ENCODE measurements at places on chromosomes 2 and 18. TPM values are rescaled to one million over a fixed set of nuclear protein-coding genes. Genes with fewer than 3 reads are reported as not detected.
A peak's percentile ranks its signal among the peaks of the same experiment; 100 is the strongest.

- H3K27me3 ChIP-seq: no peaks in the 10 kb centered on the region
- H3K36me3 ChIP-seq: peaks cover 36% of the 10 kb centered on the region
- H3K4me3 ChIP-seq: no peak overlapping the region
- peaks cover 16% of the 10 kb centered on the region for H3K4me1 ChIP-seq
- no peak for DNase-seq
- no peak overlapping the region for H3K27ac ChIP-seq
Measured at GRCh38 chr2:112096098-112096497, 41.0 kb downstream of the TMEM87B start.

AGAP1 gene
- 37.3 TPM for total RNA-seq

PCARE gene
- total RNA-seq: not detected

DUSP2 gene
- total RNA-seq: 0.95 TPM

- H3K27me3 ChIP-seq: no peaks in the 10 kb centered on the region
- H3K4me3 ChIP-seq: no peak overlapping the region
- H3K4me1 ChIP-seq: no peaks in the 10 kb centered on the region
- peak; percentile 25 for DNase-seq
- H3K36me3 ChIP-seq: no peaks in the 10 kb centered on the region
Measured at GRCh38 chr18:36636237-36636817, 192.5 kb downstream of the TPGS2 start.

GRCh38 chr2:100699131-100699530, 120.8 kb upstream of the NPAS2 start:
- no peak overlapping the region for H3K4me3 ChIP-seq
- no peaks in the 10 kb centered on the region for H3K36me3 ChIP-seq
- H3K4me1 ChIP-seq: no peaks in the 10 kb centered on the region
- DNase-seq: no peak
- no peaks in the 10 kb centered on the region for H3K27me3 ChIP-seq

ROCK2 gene
- 39.4 TPM for total RNA-seq

ZNF804A gene
- total RNA-seq: 0.32 TPM

ASTL gene
- total RNA-seq: not detected

- H3K4me3 ChIP-seq: no peak overlapping the region
- H3K4me1 ChIP-seq: peaks cover 24% of the 10 kb centered on the region
- DNase-seq: peak; percentile 45
- H3K27ac ChIP-seq: peak overlapping the region; percentile 99
- H3K27me3 ChIP-seq: no peaks in the 10 kb centered on the region
- H3K36me3 ChIP-seq: no peaks in the 10 kb centered on the region
Measured at GRCh38 chr2:201795607-201796477, 10.5 kb upstream of the CDK15 start.

DNA sequence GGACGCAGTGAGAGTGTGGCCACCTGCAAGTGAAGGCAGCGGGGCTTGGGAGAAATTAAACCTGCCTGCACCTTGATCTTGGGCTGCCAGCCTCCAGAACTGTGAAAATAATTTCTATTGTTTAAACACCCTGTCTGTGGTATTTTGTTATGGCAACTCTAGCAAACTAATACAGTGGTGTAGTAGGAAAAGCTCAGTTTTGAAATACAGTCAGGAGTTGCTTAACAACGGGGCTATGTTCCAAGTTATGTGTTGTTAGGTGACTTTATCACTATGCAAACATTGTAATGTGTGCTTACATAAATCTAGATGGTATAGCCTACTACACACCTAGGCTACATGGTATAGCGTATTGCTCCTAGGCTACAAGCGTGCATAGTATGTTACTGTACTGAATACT, 93.4 kb upstream of the FN1 start:
- peak; percentile 84 for DNase-seq
- H3K4me3 ChIP-seq: no peak overlapping the region
- no peaks in the 10 kb centered on the region for H3K27me3 ChIP-seq
- peak overlapping the region; percentile 99 for H3K27ac ChIP-seq

GRCh38 chr2:99488539-99489062, 1.2 kb downstream of the REV1 start:
- peaks cover 13% of the 10 kb centered on the region for H3K4me1 ChIP-seq
- H3K36me3 ChIP-seq: no peaks in the 10 kb centered on the region
- H3K4me3 ChIP-seq: peak overlapping the region; percentile 84
- peak; percentile 34 for DNase-seq

DNA sequence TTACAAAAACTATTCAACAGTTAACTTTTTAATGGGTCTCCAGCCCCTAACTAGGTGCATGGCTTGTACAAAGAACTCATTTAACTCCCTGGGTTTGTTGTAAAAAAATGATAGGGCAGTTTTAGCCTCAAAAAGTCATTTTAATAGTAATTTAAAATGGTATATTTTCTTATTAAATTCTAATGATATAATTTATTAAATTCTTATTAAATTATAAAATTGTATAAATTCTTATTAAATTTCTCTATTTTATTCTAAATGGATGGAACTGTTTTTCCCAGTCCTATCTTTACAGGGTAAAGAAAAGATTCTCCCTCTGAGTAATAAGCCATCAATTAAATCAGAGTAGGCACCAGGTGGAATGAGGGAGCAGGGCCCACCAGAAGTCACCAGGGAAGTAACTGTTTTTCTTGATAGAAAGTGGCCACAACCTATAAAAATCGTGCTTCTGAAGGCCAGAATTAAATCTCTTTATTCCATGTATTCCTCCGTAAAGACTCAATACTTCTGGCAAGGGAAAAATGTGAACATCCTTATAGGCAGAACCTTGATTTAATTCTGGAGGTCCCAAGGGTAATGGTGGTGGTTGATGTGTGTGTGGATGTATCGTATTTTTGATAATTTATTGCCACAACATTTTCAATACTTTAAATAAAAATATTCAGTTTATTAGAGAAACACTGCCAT, 814 bp downstream of the FKBP7 start:
- H3K4me3 ChIP-seq: peak overlapping the region; percentile 98
- peak overlapping the region; percentile 93 for H3K27ac ChIP-seq
- H3K27me3 ChIP-seq: no peaks in the 10 kb centered on the region
- no peak for DNase-seq
- peaks cover 15% of the 10 kb centered on the region for H3K4me1 ChIP-seq

- H3K4me1 ChIP-seq: peaks cover 6% of the 10 kb centered on the region
- H3K4me3 ChIP-seq: no peak overlapping the region
- no peaks in the 10 kb centered on the region for H3K36me3 ChIP-seq
- peak; percentile 88 for DNase-seq
Measured at GRCh38 chr18:1047406-1047805, 142.7 kb downstream of the ADCYAP1 start.

C2orf80 gene
- not detected for total RNA-seq

DNA sequence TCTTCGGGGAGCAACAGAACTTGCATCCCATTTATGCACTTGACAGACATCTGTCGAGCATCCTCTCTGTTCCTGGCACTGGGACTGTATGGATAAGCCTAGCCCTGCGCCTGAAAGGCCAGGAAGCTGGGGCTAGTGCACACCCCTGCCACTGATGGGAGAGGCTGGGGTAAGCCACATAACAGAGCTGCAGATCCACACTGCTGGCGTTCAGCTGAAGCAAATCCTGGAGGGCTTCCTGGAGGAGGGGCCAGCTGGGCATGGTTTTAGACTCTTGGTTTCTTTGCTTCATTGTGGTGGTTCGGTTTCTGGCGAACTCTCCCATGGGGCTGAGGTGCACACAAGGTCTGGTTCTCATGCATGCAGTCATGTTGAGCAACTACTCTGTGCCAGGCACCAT, 45.5 kb upstream of the FOSL2 start:
- no peak overlapping the region for H3K4me3 ChIP-seq
- H3K27me3 ChIP-seq: no peaks in the 10 kb centered on the region
- no peaks in the 10 kb centered on the region for H3K36me3 ChIP-seq
- H3K4me1 ChIP-seq: peaks cover 12% of the 10 kb centered on the region
- DNase-seq: no peak

ZC3H8 gene
- total RNA-seq: 7.5 TPM

DNA sequence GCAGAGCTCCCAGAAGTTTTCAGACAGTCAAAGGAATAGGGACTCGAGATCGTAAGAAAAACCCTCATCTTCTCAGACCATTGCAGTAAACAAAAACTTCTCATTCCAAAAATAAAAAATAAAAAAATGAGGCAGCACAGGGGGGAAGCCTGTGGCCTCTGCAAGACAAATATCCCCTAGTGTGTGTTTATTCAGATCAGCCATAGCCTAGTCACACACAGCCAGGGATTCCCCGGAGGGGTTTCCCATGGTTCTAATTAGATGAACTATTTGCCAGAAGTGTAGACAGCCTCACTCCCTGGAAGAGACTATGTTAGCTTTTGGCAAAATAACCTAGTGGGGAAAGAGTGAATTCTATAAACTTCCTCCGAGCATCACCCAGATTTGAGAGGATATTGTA, 122.9 kb upstream of the KLF7 start:
- DNase-seq: no peak
- no peaks in the 10 kb centered on the region for H3K4me1 ChIP-seq
- no peaks in the 10 kb centered on the region for H3K27me3 ChIP-seq

- H3K27me3 ChIP-seq: no peaks in the 10 kb centered on the region
- H3K4me3 ChIP-seq: no peak overlapping the region
- no peak overlapping the region for H3K27ac ChIP-seq
- H3K4me1 ChIP-seq: no peaks in the 10 kb centered on the region
Measured at GRCh38 chr2:47796090-47796697, 13.2 kb downstream of the MSH6 start.

DNA sequence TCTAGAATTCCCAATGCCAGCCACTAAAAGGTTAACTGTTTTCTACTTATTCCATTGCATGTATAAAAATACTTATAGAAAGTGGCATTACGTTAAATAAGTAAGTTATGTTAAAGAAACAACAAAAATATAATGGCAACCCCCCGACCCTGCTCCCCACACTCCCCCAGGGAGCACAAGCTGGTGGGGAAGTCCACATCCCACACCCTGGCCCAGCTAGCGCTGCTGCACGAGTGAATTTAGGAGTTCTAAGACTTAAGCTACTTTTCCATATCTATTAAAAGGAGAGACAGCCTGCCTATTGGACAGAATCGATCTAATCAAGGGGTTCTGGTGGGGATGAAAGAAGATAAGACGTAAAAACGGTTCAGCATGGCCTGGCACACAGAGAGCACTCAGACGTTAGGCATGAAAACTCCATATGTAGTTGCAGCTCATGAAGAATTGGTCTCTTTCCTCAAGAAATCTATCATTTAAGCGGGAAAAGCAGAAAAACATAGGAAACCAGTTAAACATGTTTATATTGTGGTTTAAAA, 16.6 kb downstream of the HJURP start:
- no peak overlapping the region for H3K27ac ChIP-seq
- DNase-seq: no peak
- H3K36me3 ChIP-seq: peaks cover 38% of the 10 kb centered on the region

- DNase-seq: no peak
- peak overlapping the region; percentile 96 for H3K27ac ChIP-seq
- no peaks in the 10 kb centered on the region for H3K36me3 ChIP-seq
- peaks cover 3% of the 10 kb centered on the region for H3K4me1 ChIP-seq
Measured at GRCh38 chr2:152175012-152175367, 573 bp downstream of the STAM2 start.

SLC4A5 gene
- total RNA-seq: 0.41 TPM

- H3K36me3 ChIP-seq: no peaks in the 10 kb centered on the region
- H3K4me3 ChIP-seq: no peak overlapping the region
- no peak for DNase-seq
- H3K4me1 ChIP-seq: no peaks in the 10 kb centered on the region
Measured at GRCh38 chr2:241945311-241945710, 75.8 kb downstream of the RTP5 start.

DNA sequence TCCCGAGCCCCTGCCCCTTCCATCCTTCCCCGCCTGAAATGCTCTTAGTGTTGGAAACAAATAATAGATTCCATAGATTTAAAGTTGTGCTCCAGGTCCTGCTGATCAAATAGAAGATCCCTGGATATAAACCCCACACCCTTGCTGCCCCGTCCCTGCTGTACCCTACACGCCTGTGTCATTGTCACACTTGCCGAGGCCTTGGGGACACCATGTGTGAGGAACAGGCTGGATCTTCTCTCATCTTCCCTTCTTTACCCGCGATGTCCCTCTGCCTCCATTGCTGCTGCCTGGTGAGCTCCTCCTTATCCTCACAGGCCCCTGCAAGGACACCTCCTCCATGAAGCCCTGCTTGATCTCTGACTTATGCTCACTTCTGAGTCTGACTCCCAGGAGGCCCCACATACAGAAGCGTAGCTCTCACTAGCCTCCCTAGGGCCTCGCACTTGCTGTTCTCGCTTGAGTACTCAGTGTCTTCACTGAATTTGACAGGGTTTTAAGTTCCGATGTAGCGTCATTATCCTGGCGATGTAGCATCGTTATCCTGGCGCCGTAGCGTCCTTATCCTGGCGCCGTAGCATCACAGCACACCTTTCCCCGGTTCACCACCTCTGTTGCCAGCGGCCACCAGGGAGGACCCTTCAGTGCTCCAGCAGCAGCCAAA, 221.9 kb downstream of the NDUFA10 start:
- H3K27me3 ChIP-seq: no peaks in the 10 kb centered on the region
- no peak overlapping the region for H3K27ac ChIP-seq
- no peak for DNase-seq
- no peaks in the 10 kb centered on the region for H3K36me3 ChIP-seq

DHRS9 gene
- total RNA-seq: not detected

DNA sequence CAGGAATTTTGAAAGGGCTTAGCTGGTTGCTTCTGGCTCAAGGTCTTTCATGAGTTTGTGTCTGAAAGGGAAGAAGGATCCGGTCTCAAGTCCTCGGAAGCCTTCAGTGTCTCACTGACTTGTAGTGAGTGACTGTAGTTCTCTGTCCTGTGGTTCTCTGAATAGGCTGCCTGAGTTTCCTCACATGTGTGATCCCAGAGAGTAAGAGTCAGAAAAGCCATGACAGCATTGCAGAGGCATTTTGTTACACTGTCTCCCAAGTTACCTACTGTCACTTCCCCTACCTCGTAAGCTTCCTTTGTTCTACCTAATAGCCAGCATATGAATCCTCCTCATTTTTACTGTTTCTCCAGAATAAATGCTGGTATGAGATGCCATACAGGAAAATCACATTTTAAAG, 709.1 kb upstream of the CHAC2 start:
- peak; percentile 38 for DNase-seq
- H3K36me3 ChIP-seq: no peaks in the 10 kb centered on the region
- no peak overlapping the region for H3K27ac ChIP-seq
- no peak overlapping the region for H3K4me3 ChIP-seq

GRCh38 chr2:172464400-172465129, 37.2 kb downstream of the ITGA6 start:
- H3K4me1 ChIP-seq: peaks cover 4% of the 10 kb centered on the region
- no peak for DNase-seq
- no peak overlapping the region for H3K27ac ChIP-seq
- no peaks in the 10 kb centered on the region for H3K27me3 ChIP-seq

- peaks cover 4% of the 10 kb centered on the region for H3K4me1 ChIP-seq
- H3K4me3 ChIP-seq: no peak overlapping the region
- H3K27ac ChIP-seq: no peak overlapping the region
- DNase-seq: peak; percentile 79
Measured at GRCh38 chr2:70686577-70687460, 81.2 kb downstream of the ADD2 start.

ZSCAN30 gene
- total RNA-seq: 19.0 TPM

DNA sequence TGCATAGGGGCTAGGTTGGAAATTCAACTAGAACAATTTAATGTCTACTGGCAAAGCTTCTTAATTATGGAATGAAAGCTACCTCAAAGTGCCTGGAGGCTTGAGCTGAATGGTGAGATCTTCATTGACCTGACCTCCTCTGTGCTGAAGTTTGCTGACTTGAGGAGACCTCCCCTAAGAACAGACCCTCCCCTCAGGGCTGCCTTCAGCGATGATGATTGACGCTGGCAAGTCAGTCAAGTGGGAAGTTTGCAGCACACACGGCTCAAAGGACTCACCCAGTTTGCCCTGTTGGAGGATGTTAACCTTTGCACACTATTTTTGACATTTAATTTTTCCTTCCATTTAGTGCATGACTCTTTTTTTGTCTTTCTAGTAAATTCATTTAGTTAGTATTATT, 17.2 kb upstream of the POLE4 start:
- H3K27me3 ChIP-seq: no peaks in the 10 kb centered on the region
- H3K27ac ChIP-seq: no peak overlapping the region
- no peak for DNase-seq
- H3K36me3 ChIP-seq: no peaks in the 10 kb centered on the region

RPRM gene
- 0.53 TPM for total RNA-seq

C1QL2 gene
- 0.20 TPM for total RNA-seq

- no peak for DNase-seq
Measured at GRCh38 chr2:112727276-112728028, 6.6 kb downstream of the NT5DC4 start.

Measured in astrocyte (in vitro differentiated cells and primary cell).